Stimulated activated CD4-positive, alpha-beta T cell treated with anti-CD3 and anti-CD28 coated beads, Interleukin-1b, Interleukin-23, amount 100 ng/mL, for 1 hour (primary cell): ENCODE measurements at places on chromosomes 5 and 9.

- DNase-seq = no peak
Observed at GRCh38 chr5:5736007-5736406, 313.5 kb downstream of the ICE1 start.

DNA sequence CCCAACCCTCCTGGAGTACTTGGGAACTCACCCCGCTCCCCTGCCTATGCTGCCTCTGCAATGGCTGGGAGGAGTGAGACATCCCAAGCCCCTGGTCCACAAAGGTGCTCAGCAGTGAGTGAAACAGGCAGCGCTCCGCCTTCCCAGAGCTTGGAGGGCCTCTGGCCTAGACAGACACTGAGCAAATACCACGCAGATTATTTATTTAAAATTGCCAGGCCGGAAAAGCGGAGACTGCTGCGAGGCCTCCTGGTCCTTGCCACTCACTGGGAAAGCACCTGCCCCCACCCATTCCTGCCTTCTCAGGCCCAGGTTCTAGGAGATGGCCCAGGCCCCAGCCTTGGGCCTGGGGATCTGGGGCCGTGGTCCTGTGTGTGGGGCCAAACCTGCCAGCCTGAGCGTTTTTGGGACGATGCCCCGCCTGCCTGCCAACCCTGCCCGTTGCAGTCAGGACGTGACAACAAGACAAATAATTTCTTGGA lies 17.4 kb downstream of the FGF18 start:
- no peak for DNase-seq

DNA sequence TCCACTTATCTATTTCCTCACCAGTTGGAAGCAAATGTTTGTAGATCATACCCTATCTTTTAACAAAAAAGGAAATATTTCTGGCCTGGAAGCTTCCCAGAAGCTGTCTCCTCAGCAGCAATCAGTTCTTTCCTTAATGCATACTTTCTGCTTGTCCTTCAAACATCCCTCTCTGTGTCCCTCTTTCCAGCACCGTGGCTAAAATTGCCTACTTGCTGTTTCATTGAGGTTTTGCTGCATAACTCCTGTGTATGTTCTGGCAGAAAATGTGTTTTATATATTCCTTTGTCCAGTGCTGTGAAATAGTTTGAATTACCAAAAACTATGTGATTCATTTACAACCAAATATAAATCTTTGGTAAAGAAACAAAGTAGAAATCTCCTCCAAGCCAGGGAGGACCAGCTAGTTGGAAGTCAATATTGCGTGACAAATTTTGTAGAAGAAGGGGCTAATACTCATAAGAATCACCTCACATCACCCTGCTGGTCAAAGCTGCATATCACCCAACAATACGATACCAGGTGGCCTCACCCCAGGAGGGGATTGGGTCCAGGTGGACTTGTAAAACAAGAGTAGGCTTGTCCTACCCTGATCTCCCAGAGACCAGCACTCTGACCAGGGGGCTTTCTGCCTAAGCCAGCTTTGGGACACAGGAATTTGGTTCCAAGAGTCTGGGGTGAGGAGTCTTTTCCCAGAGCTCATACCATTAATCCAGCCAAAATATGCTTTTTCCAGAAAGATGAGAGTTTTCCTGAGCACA lies 198.4 kb upstream of the SNX2 start:
- no peak for DNase-seq

DNA sequence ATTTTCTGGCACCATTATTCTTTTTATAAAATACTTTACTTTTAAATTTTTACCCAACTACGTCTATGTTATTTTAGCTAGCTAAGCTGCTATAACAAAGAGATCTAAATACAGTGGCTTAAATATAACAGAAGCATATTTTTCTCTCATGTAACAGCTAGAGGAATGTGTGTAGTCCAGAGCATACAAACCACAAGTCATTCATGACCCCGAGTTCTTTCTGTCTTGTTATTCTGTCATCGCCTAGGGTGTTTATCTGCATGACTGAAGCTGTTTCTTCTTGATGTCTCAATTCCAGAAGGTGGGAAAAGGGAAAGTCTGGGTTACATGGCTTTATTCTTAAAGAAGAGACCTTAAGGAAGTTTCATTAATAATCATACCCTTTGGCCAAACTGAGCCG lies 136.9 kb upstream of the RFX3 start:
- no peak for DNase-seq
